Osteoblast (primary cell): ENCODE measurements at places on chromosomes 2 and 18.

DNA sequence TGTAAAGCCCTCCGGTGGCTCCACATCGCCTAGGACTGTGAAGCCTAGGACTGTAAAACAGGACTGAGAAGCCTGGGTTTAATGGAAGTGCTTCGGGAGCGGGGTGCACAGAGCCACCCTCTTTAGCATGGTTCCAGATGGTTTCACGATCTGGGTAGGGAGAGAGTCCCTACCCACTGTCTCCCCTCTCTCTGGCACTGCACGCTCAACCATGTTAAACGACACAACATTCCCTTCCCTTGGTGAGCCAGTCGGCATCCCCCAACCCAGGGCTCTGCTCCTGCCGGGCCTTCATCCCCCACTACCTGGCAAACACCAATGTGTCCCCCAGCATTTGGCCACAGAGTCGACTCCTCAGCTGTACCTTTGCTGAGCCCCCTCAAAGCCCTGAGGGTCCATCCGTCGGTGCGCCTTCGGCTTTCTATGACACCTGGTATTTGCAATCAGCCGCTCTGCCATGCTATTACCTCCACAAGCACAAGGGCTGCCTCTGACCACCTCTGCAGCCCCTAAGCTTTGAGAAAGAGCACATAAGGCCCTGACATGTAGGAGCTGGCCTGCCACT, 1.1 kb downstream of the COPS9 start:
- peak; percentile 84 for DNase-seq

GRCh38 chr2:147083664-147084063, 761.2 kb upstream of the ACVR2A start:
- DNase-seq: peak; percentile 74

GRCh38 chr2:84878896-84879583, 1.8 kb downstream of the TRABD2A start:
- no peak for DNase-seq

DNA sequence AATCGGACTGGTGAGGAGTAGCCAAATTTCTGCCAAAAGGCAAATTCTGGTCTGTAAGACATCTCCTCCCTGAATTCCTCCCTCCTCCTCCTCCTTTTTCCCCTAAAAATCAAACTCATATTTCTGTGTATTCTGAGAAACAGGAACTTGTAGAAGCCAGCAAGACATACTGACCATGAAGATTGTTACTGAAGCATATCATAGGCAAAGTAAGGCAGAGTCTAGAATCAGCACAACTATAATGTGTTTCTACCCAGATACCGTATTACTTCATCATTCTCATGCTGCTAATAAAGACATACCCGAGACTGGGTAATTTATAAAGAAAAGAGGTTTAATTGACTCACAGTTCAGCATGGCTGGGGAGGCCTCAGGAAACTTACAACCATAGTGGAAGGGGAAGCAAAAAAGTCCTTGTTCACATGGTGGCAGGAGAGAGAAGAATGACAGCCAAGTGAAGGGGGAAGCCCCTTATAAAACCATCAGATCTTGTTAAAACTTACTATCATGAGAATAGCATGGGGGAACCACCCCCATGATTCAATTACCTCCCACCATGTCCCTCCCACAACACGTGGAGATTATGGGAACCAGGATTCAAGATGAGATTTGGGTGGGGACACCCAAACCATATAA, 24.9 kb upstream of the EPC2 start:
- DNase-seq: no peak

GRCh38 chr2:157257312-157258252, at the start of gene GALNT5:
TSS of gene GALNT5 (plus strand) at chr2:157257705. CDS start at chr2:157258083, 378 bp downstream.
- DNase-seq: peak; percentile 58

- peak; percentile 92 for DNase-seq
Observed at GRCh38 chr2:199228887-199229819, 228.6 kb downstream of the SATB2 start.

DNA sequence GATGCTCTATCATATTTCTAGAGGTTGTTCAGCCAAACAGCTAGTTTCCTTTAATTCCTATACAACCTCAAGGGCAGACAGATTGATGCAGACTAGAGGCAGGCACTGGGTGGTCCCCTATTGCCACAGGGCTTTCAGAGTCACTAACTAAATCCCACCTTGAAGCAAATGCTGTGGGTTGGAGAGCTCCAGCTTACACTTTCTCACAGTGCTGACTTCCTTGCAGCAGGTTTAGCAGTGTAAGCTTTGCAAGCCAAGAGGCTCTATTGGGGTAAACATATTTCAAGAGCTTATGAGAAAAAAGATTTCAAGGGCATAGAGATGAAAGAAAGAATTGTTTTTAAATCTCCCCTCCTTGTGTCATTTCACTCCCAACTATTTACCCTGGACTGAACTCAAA, 366.5 kb upstream of the CRIM1 start:
- no peak for DNase-seq

GRCh38 chr18:48790226-48790863, 160.4 kb downstream of the SMAD7 start:
- no peak for DNase-seq

- no peak for DNase-seq
Observed at GRCh38 chr2:157919181-157919580, 43.1 kb upstream of the ACVR1 start.

DNA sequence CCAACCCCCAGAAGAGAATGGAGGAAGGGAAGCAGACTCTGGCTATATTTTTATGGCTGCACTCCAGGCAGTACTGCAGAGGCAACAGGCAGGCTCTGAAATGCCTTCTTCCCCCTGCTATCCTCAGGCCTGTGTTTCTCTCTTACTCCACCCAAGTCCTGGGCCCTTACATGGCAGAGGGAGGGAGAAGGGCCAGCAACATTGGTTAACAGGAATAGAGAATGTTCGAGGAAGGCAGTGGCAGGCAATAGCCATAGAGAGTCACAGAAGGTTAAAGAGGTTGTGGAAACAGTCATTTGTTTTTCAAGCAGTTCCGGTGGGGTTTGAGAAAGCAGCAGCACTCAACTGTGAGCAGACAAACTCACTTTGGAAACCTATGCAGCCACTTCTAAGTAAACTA, 15.1 kb upstream of the DARS1 start:
- DNase-seq: no peak

- DNase-seq: no peak
Observed at GRCh38 chr2:25297738-25298137, 44.0 kb downstream of the DNMT3A start.

- no peak for DNase-seq
Observed at GRCh38 chr2:134127496-134127895, 126.4 kb upstream of the MGAT5 start.

GRCh38 chr2:150477347-150477746, 10.1 kb downstream of the RND3 start:
- no peak for DNase-seq

DNA sequence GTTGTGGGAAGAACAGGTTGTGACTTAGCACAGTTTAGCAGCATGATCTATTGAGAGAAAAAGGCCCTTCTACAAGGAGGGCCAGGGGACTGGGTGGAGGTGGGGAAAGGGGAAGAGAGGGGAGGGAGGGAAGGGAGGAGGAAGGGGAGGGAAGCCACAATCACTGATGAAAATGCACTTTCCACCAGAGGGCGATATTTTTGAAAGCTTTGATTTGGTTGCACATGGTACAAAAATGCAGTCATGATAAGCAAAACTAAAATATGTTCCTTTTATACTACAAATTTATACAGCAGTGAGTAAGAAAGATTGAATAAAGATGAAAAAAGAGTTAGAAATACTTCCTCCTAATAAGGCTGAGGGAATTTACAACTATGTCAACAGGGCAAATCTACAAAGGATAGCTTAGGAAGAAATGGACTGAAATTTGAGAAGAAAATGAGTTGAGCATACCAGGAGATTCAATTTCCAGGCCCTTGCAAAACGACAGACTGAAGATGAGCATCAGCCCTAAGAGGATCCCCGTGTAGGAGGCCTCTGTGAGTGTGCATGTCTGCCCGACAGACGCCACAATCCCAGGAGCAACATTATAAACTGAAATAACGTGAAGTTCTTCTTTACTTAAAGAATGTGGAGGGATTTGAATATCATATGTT, 17.2 kb downstream of the SH3YL1 start:
- DNase-seq: peak; percentile 58

DNA sequence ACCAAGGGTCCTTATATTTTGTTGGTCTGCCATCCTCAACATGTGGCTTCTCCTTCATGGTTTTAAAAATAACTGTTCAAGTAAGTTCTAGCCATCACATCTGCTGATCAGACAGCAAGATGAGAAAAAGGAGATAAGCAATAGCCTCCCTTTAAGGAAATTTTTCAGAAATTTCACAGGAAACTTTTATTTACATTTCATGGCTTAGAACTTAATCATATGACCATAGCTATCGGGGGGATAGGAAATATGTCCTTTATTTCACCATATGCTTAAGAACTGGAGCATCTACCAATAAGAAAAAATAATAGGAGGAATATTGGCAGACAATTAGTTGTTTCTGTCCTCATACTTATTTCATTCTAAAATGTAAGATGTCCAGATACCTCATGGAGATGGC, 16.2 kb downstream of the ATF2 start:
- DNase-seq: no peak

GRCh38 chr18:62088156-62088555, 98.7 kb downstream of the PIGN start:
- peak; percentile 5 for DNase-seq

DNA sequence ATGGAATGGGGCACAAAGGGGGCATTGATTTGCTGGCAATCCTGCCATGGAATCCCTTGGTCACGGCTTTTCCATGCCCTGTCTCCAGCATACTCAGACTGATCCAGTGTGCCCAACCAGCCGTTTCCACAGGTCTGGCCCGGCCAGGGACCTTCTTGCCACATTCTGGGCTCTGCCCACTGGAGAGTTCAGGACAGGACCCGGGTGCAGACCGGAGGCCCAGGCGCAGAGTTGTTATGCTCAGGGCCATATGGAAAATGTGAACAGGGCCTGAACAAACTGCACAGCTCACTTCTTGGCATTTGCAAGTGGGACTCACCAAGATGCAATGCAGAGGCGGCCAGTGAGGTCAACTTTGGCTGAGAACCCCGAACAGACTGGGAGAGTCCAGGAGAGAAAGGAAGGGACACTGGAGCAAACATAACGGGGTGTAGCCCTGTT, 15.6 kb upstream of the ASAP2 start:
- DNase-seq: peak; percentile 91
